ENCODE measurements at places on chromosomes 16 and 17.

DNA sequence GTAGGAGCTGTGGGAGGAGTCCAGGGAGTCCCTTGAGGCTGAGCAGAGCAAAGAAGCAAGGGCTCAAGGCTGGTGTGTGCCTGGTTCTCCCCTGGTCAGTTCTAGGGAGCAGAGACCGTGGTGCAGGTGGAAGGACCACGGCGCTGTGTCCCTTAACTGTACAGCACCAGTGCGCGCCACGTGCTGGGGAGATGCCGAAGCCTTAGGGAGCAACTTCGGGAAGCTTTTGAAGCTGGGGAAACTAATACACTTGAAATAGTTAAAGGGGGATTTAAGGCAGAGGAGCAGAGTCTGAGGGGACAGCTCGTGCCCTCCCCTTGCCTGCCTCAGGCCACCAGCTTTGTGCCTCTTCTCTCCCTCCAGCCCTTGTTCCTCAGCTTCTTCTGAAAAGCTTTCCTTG, 27.5 kb downstream of the MINK1 start:
- no peak for DNase-seq

DNA sequence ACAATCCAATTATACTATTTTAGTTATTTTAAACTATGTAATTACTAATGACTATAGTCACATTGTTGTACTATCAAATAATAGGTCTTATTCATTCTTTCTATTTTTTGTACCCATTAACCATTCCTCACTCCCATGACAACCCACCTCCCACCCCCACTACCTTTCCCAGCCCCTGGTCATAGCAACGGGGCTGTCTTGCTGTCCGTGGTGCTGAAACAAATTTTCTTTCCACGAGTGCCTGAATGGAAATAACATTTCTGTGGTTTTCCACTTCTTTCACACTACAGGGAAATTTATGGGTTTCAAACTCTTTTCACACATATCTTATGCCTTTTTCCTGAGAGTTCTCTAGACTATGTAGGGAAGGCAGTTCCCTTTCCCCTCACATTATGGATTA, 326.6 kb downstream of the PHKB start:
- DNase-seq, result no peak

DNA sequence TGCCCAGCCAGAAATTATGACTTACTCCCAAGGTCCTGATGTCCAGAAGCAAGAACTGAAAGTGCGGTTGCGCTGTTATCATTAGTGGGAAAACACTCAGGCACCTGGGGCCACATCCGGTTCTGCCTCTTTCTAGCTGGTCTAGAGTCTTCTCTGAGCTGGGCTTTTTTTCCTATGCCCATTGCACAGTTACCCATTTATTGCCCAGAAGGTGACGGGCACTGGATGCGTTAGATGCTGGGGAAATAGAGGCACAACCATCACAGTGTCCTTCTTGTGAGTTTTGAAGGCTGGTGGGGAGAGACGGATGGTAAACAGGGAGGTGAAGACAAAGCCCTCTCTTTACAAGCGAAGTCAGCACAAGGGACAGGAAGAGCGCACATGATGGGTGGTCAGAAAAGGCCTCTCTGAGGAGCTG, 37.7 kb downstream of the PLCG2 start:
- no peak for DNase-seq

DNA sequence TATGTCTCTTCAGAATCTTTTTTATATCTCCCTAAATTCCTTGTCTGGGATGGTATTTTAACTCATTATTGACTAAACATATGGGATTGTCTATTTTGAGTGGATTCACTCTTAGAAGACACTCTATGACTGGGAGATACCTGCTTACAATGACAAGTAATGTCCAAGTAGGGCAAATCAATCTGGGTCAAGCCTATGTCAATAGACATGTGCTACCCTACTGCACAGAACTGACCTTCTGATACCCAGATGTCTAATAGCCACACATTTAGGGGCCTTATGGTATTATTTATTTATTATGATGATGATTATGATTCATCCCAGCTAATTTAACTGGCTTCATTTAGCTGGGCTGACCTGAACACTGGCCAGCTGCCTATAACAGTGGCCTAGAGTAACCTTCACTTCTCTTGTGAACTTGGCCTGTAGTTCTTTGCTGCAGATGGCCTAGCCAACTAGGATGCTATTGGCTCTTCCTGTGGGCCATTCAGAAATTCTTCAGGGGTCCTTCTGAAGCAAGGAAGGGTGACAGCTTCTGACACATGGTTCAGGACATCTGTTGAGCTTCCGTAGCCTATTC, 138.0 kb downstream of the ANKFN1 start:
- no peak for DNase-seq

- no peak for DNase-seq
Measured at GRCh38 chr17:81470944-81471817, 41.4 kb downstream of the ACTG1 start.

- DNase-seq, result no peak
Measured at GRCh38 chr17:62875296-62875695, 67.2 kb upstream of the MARCHF10 start.

GRCh38 chr16:82317411-82318167, 147.6 kb upstream of the MPHOSPH6 start:
- no peak for DNase-seq

GRCh38 chr16:79380995-79381602, 219.4 kb downstream of the MAF start:
- DNase-seq, result no peak

DNA sequence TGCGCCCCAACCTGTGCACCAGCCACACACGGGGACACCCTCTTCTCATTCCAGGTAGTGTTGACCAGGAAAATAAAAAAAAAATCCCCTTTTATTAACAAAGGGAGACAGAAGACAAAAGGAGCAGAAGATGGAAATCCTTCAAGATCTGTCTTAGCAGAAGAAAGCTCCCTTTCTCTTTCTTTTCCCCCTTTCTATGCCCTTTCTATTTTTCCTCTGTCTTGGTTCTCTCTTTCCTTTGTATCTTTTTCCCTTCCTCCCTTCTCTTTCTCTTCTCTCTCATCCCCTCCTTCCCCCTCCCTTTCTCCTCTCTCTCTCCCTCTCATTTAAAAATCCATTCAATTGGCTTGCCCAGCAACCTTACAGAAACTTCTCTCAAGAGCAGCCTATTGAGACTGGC, 254.1 kb upstream of the ZFHX3 start:
- no peak for DNase-seq

DNA sequence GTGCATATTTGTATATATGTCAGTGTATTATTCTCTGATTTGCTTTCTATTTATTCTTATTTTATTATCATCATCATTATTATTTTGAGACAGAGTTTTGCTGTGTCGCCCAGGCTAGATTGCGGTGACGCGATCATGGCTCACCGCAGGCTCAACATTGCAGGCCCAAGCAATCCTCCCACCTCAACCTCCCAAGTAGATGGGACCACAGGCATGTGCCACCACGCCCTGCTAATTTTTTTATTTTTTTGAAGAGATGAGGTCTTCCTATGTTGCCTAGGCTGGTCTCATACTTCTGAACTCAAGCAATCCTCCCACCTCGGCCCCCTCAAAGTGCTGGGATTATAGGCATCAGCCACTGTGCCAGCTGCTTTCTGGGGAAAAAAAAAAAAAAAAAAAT, 8.4 kb upstream of the ARHGAP17 start:
- DNase-seq, result no peak

DNA sequence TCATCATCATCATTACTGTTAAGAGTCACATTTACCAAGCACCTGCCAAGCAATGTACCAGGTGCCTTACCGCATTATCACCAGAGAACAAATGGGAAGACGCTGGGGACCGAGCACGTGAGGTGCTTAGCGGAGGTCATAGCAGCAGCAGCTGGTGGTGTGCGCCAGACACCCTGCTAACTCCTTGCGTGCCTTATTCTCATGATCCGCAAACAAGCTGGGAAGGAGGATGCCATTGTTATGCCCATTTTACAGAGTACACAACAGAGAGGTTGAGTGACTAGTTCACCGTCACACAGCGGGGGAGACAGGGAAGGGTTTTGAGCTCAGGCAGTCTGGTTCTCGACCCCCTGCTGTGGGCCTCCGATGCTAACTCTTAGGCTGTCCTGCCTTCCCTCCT, 7.3 kb downstream of the ATP2A3 start:
- no peak for DNase-seq

GRCh38 chr17:7612294-7612640, 2.4 kb downstream of the FXR2 start:
- no peak for DNase-seq

- DNase-seq, result no peak
Measured at GRCh38 chr16:1311738-1312466, 2.5 kb downstream of the UBE2I start.

- no peak for DNase-seq
Measured at GRCh38 chr17:34308371-34308770, 10.9 kb upstream of the CCL8 start.

DNA sequence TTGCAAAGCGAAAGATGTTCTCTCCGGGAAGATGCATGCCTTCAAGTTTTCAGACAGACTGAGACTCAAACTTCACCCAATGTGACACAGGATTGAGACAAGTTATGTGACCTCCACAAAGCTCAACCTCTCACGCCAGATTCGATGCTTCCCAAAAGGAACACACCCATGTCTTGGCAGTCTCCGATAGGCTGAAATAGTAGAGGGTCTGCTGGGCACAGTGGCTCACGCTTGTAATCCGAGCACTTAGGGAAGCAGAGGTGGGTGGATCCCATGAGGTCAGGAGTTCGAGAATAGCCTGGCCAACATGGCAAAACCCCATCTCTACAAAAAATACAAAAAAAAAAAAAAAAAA, 22.1 kb downstream of the ZFHX3 start:
- DNase-seq, result no peak

Data from stimulated activated CD8-positive, alpha-beta memory T cell treated with anti-CD3 and anti-CD28 coated beads, Interleukin-7, amount 100 ng/mL, for 1 hour (primary cell).